ENCODE measurements at places on chromosomes 7 and 10.
A peak's percentile ranks its signal among the peaks of the same experiment; 100 is the strongest.

GRCh38 chr10:15427843-15428414 lies 56.8 kb upstream of the FAM171A1 start:
- no peak for DNase-seq

DNA sequence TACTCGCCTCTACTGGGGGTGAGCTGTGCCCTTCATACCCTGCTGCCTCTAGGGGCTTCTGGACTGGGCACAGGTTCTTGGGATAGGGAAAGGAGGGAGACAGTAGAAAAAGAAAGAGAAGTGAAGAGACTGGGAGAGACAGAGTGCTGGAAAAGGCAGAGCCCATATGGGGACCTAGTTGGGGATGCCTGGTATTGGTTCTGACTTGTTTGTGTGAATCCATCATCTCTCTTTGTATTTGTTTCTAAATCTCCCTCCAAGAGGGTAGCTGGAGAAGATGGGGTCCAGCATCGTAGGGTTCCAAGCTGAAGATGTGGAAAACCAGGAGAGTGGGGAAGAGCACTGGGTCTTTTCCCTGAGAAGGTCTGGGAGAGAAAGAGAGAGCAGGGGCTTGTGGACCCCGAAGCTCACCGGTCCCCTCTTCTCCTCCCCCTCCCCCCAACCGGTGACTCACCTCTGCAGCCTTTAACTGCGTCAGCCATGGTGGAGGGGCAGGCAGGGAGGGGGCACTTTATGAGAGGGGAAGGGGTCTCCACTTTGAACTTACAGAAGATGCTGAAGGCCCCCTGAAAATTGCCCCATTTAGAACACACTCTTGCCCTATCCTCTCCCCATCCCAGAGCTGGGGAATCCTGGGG lies 3.2 kb upstream of the VGF start:
- no peak for DNase-seq

- DNase-seq: no peak
Observed at GRCh38 chr7:1735262-1735661, 65.2 kb downstream of the ELFN1 start.

GRCh38 chr10:132826524-132827422 lies 40.8 kb upstream of the NKX6-2 start:
- DNase-seq: no peak

DNA sequence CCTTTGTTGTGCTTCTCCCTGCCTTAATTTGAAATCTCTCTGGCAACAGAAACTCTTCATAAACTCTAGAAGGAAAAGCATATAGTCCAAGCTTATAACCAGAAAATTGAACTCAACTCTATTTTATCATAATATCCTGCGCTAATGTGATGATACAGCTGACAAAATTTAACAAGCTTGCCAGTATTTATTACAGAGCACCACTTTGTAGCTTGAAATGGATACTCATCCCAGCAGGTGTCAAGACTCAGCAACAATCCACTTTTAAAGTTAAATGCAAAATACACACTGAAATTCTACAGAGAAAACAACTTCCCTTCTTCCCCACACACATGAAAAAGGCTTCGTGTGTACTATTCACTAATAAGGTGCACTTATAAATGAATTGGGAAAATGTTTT lies 228.9 kb downstream of the AGMO start:
- DNase-seq: no peak

GRCh38 chr7:15015545-15016314 lies 113.2 kb upstream of the DGKB start:
- peak; percentile 75 for DNase-seq

GRCh38 chr7:157555313-157555712 lies 218.5 kb downstream of the DNAJB6 start:
- DNase-seq: no peak

- DNase-seq: no peak
Observed at GRCh38 chr7:127187740-127188139, 65.0 kb downstream of the GRM8 start.

- no peak for DNase-seq
Observed at GRCh38 chr10:45468079-45468478, 94.1 kb downstream of the ALOX5 start.

DNA sequence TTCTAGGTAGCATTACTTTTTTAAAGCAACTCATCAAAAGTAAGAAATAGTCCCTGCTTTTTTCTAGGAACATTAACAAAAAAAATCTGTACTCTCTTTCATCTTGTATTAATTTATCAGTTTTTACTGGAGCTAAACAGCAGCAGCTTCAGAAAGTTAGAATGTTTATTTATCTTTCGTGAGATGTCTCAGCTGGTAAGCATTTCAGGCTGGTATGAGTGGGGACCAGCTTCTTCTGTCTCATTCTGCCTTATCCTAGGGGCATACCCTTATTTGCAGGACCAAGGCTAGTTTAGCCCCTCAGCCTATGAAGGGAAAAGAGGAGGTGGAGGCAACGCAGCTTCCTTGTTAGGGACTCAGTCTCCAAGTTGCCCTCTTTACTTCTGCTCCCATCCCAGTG lies 35.1 kb downstream of the LANCL2 start:
- no peak for DNase-seq

DNA sequence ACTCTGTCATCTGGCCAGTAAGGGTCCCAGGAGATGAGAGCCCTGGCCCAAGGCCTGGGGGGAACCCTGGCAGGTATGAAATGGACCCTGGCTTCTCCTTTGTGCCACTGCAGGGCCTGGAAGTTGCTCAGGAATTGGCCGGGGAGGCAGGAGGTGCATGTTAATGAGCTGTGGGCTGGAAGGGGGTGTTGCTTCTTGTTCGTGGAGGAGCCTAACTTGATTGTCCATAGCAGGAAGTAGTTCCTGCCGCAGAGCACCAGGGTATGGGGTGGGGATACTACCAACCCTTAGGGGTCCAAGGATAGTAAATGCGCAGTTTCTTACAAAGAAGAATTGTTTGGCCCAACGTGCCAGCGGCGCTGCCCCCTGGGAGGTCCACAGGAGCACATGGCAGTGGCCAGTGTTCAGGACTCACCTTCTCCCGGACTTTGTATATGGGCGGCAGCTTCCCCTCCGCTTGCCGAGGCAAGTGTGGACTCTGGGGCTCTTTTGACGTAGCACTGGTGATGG lies 21.5 kb downstream of the TEX36 start:
- DNase-seq: no peak

GRCh38 chr7:90856351-90857070 lies 260.4 kb downstream of the CDK14 start:
- DNase-seq: no peak

GRCh38 chr7:48621076-48621475 lies 303.3 kb upstream of the CDC14C start:
- no peak for DNase-seq

GRCh38 chr7:20200361-20200760 lies 16.8 kb downstream of the MACC1 start:
- no peak for DNase-seq

DNA sequence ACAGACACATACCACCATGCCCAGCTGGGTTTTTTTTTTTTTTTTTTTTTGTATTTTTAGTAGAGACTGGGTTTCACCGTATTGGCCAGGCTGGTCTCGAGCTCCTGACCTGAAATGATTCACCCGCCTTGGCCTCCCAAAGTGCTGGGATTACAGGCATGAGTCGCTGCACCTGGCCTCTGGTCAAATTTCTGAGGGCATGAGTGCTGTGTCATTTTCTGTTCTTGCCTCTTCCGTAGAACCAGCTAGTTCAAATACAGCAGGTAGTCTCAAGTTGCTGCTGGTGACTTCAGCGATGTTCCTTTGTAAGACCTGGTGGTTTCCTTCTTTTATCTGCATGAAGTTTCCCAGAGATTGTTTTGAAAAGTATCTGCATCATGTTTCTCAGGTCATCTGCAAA lies 134.8 kb upstream of the SHH start:
- DNase-seq: no peak

DNA sequence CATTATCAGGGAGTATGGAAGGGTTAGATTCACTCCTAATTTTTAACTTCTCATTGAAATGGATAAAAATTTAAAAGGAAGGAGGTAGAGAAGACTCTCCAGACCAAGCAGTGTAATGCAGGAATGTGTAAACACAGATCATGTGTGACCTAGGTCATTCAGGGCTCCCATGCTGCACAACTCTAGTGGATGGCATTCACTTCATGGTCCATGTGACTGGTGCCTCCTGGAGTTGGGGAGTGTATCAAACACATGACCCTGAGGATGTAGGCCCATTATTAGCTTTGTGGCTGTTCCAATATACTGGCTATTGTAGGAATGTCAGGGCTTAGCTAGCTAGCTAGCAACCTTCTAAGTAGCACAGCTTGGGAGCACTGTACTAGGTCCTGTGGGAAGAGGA lies 109.9 kb downstream of the SLC25A13 start:
- DNase-seq: no peak

DNA sequence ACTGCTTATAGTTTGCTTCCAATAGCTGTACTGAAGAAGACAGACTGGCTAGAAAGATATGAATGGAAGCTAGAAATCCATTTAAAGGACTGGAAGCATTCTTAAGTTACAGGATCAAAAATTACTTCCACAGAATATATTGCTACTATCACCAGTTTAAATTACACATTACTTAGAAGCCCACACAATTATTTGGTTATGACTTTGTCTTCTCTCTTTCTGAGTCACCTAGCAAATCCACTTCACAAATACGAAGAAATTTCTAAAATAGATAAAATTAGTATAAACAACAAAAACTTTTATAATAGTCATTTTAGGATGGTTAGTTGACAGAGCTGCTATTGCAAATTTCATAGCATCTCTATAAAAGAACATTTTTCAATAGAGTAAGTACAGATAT lies 108.1 kb downstream of the SNX13 start:
- DNase-seq: no peak

GRCh38 chr7:108063520-108063933 lies 60.6 kb upstream of the LAMB1 start:
- peak; percentile 22 for DNase-seq

DNA sequence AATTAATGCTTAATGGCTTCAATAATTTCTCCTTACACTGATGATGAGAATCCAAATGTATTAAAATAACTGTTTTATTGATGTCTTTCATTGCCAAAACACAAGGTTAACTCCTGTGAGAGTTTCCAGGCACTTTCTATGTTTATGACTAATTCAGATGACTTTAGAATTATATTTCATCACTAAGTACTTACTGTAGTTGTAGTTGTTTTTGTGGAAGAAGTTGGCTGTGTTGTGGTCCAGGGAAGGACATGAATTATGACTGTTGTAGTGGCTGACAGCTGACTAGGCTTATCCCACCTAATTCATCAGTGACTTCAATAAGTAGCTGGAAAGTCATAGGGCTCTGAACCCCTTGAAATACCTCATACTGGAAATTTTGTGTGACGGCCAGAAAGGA lies 254.8 kb downstream of the HGF start:
- DNase-seq: no peak

All from body of pancreas (tissue), 4 donors.